ENCODE measurements at places on chromosomes 5 and 9. TPM values are rescaled to one million over a fixed set of nuclear protein-coding genes. Genes with fewer than 3 reads are reported as not detected.
A peak's percentile ranks its signal among the peaks of the same experiment; 100 is the strongest.

DNA sequence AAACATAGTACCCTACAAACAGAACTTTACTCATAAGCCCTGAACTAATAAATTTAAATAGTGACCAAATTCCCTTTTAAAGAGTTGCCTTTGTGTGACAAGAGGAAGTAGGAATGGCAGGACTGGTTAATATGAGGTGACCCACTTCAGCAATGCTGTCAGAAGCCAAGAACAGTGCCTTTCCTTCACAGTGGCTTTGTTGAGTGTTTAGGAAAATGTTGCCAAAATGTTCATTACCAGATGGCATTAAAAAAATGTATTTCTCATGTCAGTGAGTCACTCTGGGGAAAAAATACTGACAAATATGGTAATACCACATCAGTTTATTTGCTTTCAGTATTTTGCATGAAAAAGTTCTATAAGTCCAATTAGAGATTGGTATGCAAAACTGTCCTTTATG, 103.3 kb downstream of the DIRAS2 start:
- peaks cover 3% of the 10 kb centered on the region for H3K4me1 ChIP-seq
- no peak overlapping the region for H3K27ac ChIP-seq
- H3K27me3 ChIP-seq: no peaks in the 10 kb centered on the region
- no peaks in the 10 kb centered on the region for H3K36me3 ChIP-seq

DNA sequence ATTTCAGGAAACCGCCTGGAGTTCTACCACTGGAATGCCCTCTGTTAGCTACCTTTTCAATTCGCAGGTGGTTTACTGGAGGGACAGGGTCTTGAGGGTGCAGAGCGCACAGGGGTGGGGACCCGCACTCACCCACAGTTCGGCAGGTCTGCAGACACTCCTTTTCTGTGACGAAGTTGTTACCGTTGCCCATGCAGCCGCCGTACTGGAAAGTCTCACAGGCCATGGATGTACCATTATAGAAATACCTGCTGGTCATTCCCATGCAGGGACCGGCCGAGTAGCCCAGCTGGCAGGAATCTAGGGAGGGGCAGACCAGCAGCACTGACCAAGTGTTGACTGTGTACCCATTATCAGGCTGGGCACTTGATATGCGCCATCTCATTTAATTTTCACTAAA, 16.8 kb downstream of the AMBP start:
- H3K27ac ChIP-seq: no peak overlapping the region
- H3K36me3 ChIP-seq: no peaks in the 10 kb centered on the region
- no peak overlapping the region for H3K4me3 ChIP-seq
- no peaks in the 10 kb centered on the region for H3K27me3 ChIP-seq
- DNase-seq: no peak

- no peaks in the 10 kb centered on the region for H3K4me1 ChIP-seq
- H3K27me3 ChIP-seq: peaks cover 2% of the 10 kb centered on the region
- peak overlapping the region; percentile 58 for H3K4me3 ChIP-seq
- H3K27ac ChIP-seq: no peak overlapping the region
- peak; percentile 42 for DNase-seq
- no peaks in the 10 kb centered on the region for H3K36me3 ChIP-seq
These were observed 22.8 kb downstream of the SMIM3 start for GRCh38 chr5:150801117-150801927.

GRCh38 chr5:17910318-17910717, 276.1 kb downstream of the TAF11L14 start:
- no peak overlapping the region for H3K27ac ChIP-seq
- no peaks in the 10 kb centered on the region for H3K27me3 ChIP-seq
- H3K4me1 ChIP-seq: no peaks in the 10 kb centered on the region
- H3K36me3 ChIP-seq: no peaks in the 10 kb centered on the region
- no peak overlapping the region for H3K4me3 ChIP-seq
- no peak for DNase-seq

Gene TMC1
- not detected for total RNA-seq

Gene CTXN3
- not detected for total RNA-seq

Data from SJCRH30 (cell line).